ENCODE measurements at places on chromosomes 4 and X.

GRCh38 chr4:26020881-26021280 lies 106.9 kb downstream of the SMIM20 start:
- no peak for DNase-seq

DNA sequence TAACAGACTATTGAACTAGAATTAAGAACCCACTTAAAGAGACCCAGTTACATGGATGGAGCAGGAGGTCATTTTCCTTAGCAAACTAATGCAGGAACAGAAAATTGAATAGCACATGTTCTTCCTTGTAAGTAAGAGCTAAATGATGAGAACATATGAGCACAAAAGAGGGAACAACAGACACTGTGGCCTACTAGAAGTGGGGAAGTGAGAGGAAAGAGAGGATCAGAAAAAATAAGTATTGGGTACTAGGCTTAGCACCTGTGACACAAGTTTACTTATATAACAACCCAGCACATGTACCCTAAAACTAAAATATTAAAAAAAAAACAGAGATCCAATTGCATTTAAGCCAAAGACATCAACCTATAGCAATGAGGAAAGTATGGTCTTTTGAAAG lies 26.2 kb downstream of the ARAP2 start:
- DNase-seq: no peak

GRCh38 chr4:52863324-52863723 lies 1.2 kb downstream of the RASL11B start:
- DNase-seq: no peak

DNA sequence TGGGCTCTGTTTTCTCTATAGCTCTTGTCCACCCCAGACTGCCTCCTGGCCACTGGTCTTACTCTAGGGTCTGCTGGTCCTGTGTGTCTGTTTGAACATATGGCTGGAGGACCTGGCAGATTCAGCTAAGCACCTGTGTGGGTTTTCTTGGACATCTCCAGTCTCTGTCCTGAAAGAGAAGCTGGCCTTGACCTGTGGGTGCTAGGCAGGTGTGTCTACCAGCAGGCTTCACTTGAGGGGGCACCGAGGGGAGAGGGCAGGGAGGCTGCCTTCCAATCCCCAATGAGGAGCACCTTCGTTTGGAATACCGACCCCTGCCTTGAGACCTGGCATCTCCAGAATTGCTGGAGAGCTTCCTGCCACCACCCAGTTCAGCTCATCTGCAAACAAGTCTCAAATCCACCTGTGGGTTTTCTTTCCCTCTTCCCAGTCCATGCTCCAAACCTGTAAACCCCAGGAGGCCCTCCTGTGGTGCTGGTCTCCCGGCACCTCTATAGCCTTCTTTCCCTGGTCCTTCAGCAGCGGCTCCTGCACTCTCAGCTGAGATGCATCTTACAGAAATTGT lies 45.2 kb downstream of the HTRA3 start:
- DNase-seq: no peak

- no peak for DNase-seq
Measured at GRCh38 chrX:124274438-124275181, 57.9 kb upstream of the TEX13D start.

GRCh38 chrX:136021903-136022302 lies 36.7 kb downstream of the SLC9A6 start:
- DNase-seq: peak; percentile 1

GRCh38 chrX:86102341-86102740 lies 45.9 kb upstream of the DACH2 start:
- no peak for DNase-seq

- DNase-seq: no peak
Measured at GRCh38 chr4:169039251-169039954, 29.3 kb upstream of the CBR4 start.

DNA sequence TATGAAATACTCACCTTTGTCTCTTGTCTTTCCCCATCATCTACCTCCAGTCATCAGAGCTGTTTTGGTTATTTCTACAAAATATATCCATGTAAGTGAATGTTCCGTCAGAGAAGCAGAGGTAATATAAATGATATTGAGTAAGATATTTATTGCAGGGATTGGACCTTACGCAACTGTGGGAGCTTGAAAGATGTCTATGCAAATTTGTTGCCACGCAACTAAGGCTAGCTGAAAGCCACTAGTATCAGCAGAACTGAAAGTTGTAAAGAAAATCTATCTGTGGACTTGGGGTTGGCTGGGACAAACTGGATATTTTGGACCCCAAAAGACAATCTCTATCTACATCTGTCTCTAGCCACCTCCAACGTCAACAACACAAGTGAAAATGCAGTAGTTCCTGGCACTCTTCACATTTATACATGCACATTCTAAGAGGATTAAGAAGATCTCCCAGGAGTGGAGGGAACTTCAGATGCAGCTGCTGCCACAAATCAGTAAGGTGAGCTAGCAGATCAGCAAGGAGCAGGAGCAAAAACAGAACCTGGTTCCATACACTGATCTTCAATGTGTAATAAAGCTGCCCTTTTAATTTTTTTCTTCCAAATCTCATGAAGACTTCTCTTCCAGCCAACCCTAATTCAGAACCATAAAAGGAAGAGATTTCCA lies 8.5 kb upstream of the CCSER1 start:
- no peak for DNase-seq

DNA sequence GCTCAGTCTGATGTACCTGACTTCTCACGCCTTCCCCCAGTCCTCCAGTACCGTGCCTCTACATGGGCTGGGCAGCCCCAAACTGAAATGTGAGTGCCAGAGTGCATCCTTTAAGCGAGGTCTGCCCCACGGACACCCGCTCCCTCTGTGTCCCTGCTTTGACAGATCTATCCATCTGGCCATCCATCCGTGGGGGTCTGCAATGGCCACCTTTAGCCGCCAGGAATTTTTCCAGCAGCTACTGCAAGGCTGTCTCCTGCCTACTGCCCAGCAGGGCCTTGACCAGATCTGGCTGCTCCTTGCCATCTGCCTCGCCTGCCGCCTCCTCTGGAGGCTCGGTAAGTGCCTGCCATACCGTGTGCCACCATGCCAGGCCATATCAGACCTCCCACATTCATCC lies 827 bp downstream of the PORCN start:
- DNase-seq: no peak
